SHP77 treated with DMSO at 0.1 percent for 48 hours (cell line): ENCODE measurements at places on chromosomes 5 and 9.

DNA sequence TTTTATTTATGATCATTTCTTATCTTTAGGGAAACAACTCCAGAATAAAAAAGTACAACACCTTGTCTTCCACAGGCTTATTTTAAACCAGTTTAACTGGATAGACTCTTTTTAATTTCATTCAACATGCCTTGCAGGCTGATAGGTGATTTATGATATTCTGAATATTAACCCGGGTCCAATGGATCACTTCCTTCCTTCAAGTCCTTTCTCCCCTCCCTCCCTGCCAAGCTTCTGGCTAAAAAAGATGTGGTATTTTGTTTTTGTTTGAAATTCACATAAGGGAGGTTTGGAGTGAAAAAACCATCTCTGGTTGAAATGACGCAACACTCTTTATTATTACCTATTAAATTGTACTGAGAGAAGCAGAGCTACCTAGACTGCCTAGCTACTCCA is 265.3 kb downstream of the MLLT3 start:
- no peak for DNase-seq

GRCh38 chr9:91905991-91906469 is 44.0 kb downstream of the ROR2 start:
- DNase-seq: no peak

DNA sequence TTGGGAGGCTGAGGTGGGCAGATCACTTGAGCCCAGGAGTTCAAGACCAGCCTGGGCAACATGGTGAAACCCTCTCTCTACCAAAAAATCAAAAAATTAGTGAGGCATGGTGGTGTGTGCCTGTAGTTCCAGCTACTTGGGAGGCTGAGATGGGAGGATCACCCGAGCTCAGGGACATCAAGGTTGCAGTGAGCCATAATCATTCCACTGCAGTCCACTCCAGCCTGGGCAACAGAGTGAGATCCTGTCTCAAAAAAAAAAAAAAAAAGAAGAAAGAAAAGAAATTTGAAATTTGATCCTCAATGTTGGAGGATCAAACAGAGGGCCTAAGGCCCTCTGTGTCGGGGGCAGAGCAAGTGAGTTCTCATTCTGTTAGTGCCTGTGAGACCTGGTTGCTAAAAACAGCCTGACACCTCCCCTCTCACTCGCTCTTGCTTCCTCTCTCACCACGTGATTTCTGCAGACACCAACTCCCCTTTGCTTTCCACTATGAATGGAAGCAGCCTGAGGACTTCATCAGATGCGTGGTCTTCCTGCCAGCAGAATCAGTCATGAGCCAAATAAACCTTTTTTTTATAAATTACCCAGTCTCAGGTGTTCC is 8.4 kb upstream of the GOLPH3 start:
- no peak for DNase-seq

DNA sequence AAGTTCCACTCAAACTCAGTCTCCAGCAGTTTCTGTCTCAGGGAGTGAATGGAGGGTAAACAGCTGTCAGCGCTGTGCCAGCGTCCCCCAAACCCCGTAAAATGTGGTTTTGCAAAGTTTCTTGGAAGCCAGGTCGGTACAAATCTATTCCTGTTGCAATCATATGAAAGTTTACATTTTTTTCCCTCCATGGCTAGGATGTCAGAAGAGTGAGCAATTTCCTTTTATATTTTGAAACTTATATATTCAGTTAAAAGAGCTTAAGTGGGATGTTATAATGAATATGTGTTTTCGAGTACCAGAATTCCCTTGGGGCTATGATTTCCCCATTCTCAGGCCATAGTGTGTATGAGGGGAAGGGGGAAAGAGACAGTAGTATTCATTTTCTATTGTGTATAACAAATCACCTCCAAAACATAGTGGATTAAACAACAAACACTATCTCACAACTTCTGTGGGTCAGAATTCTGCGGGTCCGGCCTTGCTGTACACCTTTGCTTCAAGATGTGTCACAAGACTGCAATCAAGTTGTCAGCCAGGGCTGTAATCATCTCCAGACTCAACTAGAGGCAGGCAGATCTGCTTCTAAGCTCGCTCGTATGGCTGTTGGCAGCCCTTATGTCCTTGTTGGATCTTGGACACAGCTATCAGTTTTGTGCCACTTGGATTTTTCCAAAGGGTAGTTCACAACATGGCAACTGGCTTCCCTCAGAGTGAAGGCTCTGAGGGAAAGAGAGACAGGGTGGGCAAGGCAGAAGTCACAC is 107.4 kb downstream of the SNX18 start:
- no peak for DNase-seq
